ENCODE measurements at places on chromosomes 6 and 20.
A peak's percentile ranks its signal among the peaks of the same experiment; 100 is the strongest.

DNA sequence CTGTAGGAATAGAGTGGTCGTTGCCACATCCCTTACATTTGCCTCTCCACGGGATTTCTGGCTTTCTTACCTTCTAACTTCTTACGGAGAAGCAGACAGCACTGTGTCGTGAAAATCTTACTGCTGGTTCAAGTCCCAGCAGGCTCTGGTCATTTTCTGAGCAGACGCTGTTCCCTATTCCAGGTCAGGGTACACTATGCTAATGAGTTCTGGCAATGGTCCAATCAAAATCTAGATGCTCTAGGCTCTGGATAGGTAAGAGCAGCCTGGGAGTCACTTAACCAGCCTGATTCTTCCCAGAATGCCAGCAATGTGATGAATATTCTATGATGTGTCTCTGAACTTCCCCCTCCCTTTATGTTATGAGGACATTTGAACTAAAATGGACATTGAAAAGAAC, at the start of gene GCM1:
Gene GCM1, minus strand, starts transcription at position 158 of the 400 bp plus-strand sequence. CDS start 3,209 bp downstream, outside the sequence.
- H3K36me3 ChIP-seq, result no peaks in the 10 kb centered on the region
- H3K4me1 ChIP-seq, result no peaks in the 10 kb centered on the region
- no peak for DNase-seq
- no peak within 1 kb of the TSS for H3K4me3 ChIP-seq
- H3K27ac ChIP-seq, result no peak within 1 kb of the TSS
- peaks cover 4% of the 10 kb centered on the region for H3K27me3 ChIP-seq

DNA sequence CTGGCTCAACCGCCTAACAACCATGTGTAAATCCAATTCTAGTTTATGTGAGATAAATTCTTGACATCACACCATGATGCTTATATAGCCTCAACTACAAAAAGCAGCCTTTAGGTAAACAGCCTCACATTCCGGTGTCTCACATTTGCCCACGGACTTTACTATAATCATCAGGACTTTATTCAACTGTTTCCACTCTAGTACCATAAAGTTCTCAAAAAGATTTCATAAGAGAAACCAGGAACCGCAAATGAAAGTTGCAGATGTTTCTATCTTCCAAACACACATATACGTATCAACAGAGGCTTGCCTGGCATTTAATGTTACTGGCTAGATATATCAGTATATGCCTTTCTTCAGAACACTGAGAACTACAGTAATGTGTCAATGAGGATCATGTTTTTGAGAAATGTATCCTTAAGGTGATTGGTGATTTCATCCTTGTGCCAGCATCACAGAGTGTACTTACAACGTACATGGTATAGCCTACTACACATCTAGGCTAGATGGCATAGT, 80.0 kb downstream of the EPB41L2 start:
- no peak overlapping the region for H3K27ac ChIP-seq
- no peak for DNase-seq
- H3K27me3 ChIP-seq, result no peaks in the 10 kb centered on the region
- peaks cover 5% of the 10 kb centered on the region for H3K36me3 ChIP-seq
- peaks cover 13% of the 10 kb centered on the region for H3K4me1 ChIP-seq

DNA sequence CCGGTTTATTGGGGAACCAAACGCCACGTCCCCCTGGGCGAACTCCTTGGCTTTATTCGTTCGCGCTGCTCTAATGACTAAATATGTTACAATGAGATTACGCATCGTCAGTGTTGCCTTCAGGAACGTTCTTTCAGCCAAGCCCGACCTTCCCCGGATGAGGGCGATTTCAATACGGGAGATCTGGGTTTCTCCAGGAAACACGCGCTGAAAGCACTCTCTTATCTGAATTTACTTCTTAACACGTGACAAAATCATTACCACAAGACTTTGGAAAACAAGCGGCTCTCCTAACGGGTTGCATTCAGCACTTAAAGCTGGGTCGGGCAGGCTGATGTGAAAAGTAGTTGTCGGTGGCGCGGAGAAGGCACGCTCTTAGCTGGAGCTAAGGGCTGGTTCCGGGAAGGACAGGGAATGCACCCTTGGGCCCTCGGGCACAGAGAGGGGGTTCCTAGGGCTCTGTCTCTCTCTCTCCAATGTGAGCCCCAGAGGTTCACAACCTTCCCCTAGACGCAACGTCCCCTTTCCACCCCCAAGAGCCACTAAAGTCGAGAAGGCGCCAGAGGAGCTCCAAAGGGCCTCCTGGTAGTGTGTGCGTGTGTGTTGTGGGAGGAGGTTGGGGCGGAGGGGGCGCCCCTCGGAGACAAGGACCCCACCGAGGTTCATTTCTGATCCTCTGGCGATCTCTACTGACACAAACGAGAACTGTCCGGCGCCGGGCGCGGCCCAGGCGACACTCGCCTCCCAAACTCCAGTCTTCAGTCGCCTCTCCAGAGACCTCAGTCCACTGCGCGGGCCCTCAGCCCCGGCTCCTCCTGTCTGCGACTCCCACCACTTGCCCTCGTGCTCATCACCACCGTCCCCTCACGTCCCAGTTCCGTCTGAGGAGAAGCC, 7.1 kb upstream of the NKX2-2 start:
- DNase-seq, result peak; percentile 21
- peaks cover 30% of the 10 kb centered on the region for H3K4me1 ChIP-seq
- peak overlapping the region; percentile 42 for H3K4me3 ChIP-seq
- no peaks in the 10 kb centered on the region for H3K36me3 ChIP-seq

GRCh38 chr20:38345643-38346042, 639 bp upstream of the LBP start:
- DNase-seq, result no peak
- H3K4me3 ChIP-seq, result no peak overlapping the region
- no peaks in the 10 kb centered on the region for H3K27me3 ChIP-seq
- H3K36me3 ChIP-seq, result no peaks in the 10 kb centered on the region
- no peaks in the 10 kb centered on the region for H3K4me1 ChIP-seq
- no peak overlapping the region for H3K27ac ChIP-seq

GRCh38 chr6:168494726-168495125, 53.7 kb downstream of the SMOC2 start:
- no peak overlapping the region for H3K27ac ChIP-seq
- H3K4me3 ChIP-seq, result no peak overlapping the region
- no peaks in the 10 kb centered on the region for H3K4me1 ChIP-seq
- H3K27me3 ChIP-seq, result no peaks in the 10 kb centered on the region
- H3K36me3 ChIP-seq, result no peaks in the 10 kb centered on the region

- H3K27me3 ChIP-seq, result no peaks in the 10 kb centered on the region
- H3K27ac ChIP-seq, result no peak overlapping the region
- DNase-seq, result no peak
- no peaks in the 10 kb centered on the region for H3K4me1 ChIP-seq
Observed at GRCh38 chr20:59318201-59318790, 17.9 kb downstream of the EDN3 start.

GRCh38 chr6:28657769-28658465, 132.2 kb downstream of the GPX5 start:
- peak overlapping the region; percentile 71 for H3K4me3 ChIP-seq
- DNase-seq, result peak; percentile 66
- peak overlapping the region; percentile 87 for H3K27ac ChIP-seq
- peaks cover 26% of the 10 kb centered on the region for H3K4me1 ChIP-seq
- H3K27me3 ChIP-seq, result peaks cover 72% of the 10 kb centered on the region

DNA sequence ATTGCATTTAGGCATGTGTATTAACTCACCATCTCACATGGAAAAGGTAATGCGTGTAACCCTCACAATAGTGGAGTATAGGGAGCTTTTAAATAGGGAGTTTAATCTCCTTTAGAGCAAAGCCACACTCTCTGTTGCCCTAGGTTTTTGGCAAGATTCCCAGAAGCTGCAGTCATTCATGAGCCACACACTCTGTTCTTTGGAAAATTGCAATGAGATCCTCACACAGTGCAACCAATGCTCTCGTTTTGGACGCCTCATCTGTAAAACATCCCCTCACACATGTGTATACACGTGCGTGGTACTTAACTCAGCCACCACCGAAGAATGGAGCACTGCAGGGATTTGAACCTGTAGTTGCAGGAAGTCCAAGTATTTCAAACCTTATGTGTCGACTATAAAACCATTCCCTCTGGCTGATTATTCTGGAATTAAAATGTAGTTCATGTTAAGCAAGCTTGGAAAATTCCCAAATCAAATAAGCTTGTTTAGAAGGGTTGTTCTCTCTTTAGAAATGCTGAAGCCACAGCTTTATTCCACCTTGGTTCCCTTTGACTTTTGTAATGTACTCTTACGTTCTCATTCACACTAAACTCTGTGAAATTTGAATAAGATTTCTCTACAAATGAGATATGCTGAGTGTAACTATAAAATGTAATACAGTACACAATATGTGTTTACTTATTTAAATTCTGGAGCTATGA, 489.8 kb upstream of the MANEA start:
- no peaks in the 10 kb centered on the region for H3K36me3 ChIP-seq
- H3K4me1 ChIP-seq, result no peaks in the 10 kb centered on the region
- no peak for DNase-seq
- no peak overlapping the region for H3K27ac ChIP-seq
- H3K4me3 ChIP-seq, result no peak overlapping the region

DNA sequence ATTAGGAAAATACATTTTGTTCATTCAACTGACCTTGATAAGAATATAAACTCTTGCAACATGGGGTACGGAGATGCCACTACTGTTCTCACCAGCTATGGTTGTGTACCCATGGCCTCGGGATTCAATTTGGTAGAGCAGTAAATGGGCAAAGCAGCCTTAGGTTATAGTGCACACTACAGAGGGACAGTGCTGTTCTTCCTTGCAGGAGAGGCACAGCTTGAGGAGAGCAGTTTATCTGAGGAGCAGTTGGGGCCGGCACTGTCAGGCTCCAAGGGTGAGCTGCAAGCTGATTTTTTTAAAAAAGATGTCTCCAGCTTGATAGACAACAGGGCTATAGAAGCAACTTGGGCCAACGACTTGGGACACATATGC, 82.4 kb downstream of the SLC35B3 start:
- DNase-seq, result no peak
- H3K27ac ChIP-seq, result no peak overlapping the region
- H3K27me3 ChIP-seq, result peaks cover 7% of the 10 kb centered on the region

DNA sequence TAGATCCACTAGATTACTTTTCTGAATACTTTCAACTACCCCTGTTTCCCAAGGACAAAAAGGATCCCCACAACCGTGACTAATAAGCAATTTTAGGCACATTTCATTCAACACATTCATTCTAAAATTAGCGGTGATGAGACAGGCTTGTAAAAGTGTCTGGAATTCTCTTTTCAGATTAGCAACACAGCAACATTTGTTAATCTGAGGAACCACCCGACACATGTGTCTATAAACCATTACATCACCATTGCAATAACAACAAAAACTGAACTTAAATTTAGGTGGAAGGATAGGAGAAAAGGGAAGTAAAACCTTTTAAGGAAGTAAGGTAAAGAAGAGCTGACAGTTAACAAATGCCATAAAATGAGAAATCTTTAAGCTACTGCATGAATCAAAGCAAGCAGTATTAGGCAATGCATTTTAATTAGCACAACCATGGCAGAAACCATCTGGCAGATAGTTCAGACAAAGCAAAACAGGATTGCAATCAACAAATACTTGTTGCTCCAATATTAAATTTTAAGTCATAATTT, 49.1 kb downstream of the MAP3K7 start:
- no peak for DNase-seq
- no peak overlapping the region for H3K4me3 ChIP-seq
- peaks cover 15% of the 10 kb centered on the region for H3K36me3 ChIP-seq
- peaks cover 6% of the 10 kb centered on the region for H3K4me1 ChIP-seq

GRCh38 chr6:133033263-133033662, 207.9 kb upstream of the EYA4 start:
- H3K4me1 ChIP-seq, result no peaks in the 10 kb centered on the region
- peaks cover 2% of the 10 kb centered on the region for H3K27me3 ChIP-seq
- H3K36me3 ChIP-seq, result no peaks in the 10 kb centered on the region
- H3K27ac ChIP-seq, result no peak overlapping the region
- no peak for DNase-seq

- peaks cover 47% of the 10 kb centered on the region for H3K36me3 ChIP-seq
- DNase-seq, result peak; percentile 22
- H3K4me3 ChIP-seq, result no peak overlapping the region
- H3K4me1 ChIP-seq, result peaks cover 52% of the 10 kb centered on the region
Observed at GRCh38 chr20:44618318-44618731, 33.2 kb downstream of the ADA start.

- H3K4me3 ChIP-seq, result no peak overlapping the region
- H3K36me3 ChIP-seq, result no peaks in the 10 kb centered on the region
- DNase-seq, result no peak
Observed at GRCh38 chr6:139600343-139600742, 225.9 kb upstream of the CITED2 start.

- peaks cover 6% of the 10 kb centered on the region for H3K36me3 ChIP-seq
- peaks cover 4% of the 10 kb centered on the region for H3K27me3 ChIP-seq
- peaks cover 76% of the 10 kb centered on the region for H3K4me1 ChIP-seq
- H3K27ac ChIP-seq, result peak overlapping the region; percentile 69
Observed at GRCh38 chr20:53897884-53898555, 172.4 kb downstream of the BCAS1 start.

DNA sequence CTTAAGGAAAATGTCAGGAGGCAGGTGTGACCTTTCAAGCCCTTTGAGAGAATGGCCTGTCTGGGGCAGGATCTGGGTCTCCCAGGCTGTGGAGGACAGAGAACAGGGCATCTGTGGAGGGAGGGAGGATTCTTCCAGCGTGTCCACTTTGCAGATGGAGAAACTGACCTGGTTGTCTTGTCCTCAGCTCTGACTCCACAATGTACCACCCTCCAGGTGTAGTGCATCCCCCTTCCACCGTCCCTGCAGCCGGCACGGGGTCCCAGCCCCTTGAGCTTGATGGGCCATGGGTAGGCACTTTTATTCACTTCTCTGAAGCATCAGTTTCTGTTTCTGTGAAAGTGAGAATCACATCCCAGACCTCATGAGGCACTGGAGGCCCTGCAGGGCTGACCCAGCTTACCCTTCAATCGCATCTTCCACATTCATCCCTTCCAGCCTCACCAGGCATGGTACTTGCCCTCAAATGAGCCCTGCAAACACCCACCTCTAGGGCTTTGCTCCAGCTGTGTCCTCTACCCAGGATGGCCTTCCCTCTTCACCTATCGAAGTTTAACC, 4.6 kb upstream of the TGM2 start:
- H3K36me3 ChIP-seq, result no peaks in the 10 kb centered on the region
- peaks cover 23% of the 10 kb centered on the region for H3K27me3 ChIP-seq
- H3K27ac ChIP-seq, result no peak overlapping the region
- H3K4me3 ChIP-seq, result no peak overlapping the region
- DNase-seq, result no peak

- H3K27ac ChIP-seq, result no peak overlapping the region
- DNase-seq, result no peak
- H3K36me3 ChIP-seq, result no peaks in the 10 kb centered on the region
- no peaks in the 10 kb centered on the region for H3K27me3 ChIP-seq
- no peak overlapping the region for H3K4me3 ChIP-seq
- H3K4me1 ChIP-seq, result peaks cover 2% of the 10 kb centered on the region
Observed at GRCh38 chr6:21752054-21752811, 158.7 kb downstream of the SOX4 start.

DNA sequence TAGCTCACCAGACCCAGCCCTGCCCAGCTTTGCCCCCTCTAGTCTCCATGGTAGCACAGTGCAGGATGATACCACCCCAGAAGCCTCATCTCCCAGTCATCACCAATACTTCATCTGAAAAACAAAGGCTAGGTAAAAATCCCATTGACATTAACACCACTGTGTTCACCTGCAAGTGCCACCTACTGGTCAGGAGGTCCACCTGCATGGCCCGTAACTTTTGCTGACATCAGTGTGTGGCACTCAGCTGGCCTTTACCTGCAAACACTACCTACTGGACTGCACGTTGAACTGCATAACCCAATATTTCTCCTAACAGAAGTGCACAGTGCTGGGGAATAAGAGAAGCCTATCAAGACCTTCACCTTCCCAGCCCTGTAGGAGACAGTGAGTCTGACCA, 234.7 kb upstream of the ADGRB3 start:
- H3K27me3 ChIP-seq, result no peaks in the 10 kb centered on the region
- H3K27ac ChIP-seq, result no peak overlapping the region
- DNase-seq, result no peak
- H3K36me3 ChIP-seq, result no peaks in the 10 kb centered on the region

GRCh38 chr6:158502263-158502950, 57.5 kb upstream of the TMEM181 start:
- peaks cover 16% of the 10 kb centered on the region for H3K36me3 ChIP-seq
- no peaks in the 10 kb centered on the region for H3K27me3 ChIP-seq
- H3K4me1 ChIP-seq, result no peaks in the 10 kb centered on the region
- no peak overlapping the region for H3K27ac ChIP-seq

Measured in activated naive CD8-positive, alpha-beta T cell treated with anti-CD3 and anti-CD28 coated beads, Interleukin-2, amount 50 U/mL, for 24 hours (primary cell).